ENCODE measurements at places on chromosomes 4 and X.
A peak's percentile ranks its signal among the peaks of the same experiment; 100 is the strongest.

DNA sequence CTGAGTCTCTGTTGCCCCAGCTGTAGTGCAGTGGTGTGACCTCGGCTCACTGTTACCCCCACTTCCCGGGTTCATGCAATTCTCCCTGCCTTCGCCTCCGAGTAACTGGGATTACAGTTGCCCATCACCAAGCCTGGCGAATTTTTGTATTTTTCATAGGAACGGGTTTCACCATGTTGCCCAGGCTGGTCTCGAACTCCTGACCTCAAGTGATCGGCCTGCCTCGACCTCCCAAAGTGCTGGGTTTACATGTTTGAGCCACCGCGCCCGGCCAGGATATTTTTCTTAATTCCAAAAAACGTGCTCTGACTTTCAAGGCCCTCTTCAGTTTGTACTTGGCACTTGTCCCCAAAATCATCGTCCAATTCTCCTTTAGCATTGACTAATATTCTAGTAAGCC is 129.2 kb upstream of the EPHA5 start:
- no peak for DNase-seq

GRCh38 chrX:119618439-119618838 is 12.2 kb upstream of the NKRF start:
- no peak for DNase-seq

- DNase-seq, result no peak
Observed at GRCh38 chr4:129352480-129352879, 256.5 kb downstream of the C4orf33 start.

DNA sequence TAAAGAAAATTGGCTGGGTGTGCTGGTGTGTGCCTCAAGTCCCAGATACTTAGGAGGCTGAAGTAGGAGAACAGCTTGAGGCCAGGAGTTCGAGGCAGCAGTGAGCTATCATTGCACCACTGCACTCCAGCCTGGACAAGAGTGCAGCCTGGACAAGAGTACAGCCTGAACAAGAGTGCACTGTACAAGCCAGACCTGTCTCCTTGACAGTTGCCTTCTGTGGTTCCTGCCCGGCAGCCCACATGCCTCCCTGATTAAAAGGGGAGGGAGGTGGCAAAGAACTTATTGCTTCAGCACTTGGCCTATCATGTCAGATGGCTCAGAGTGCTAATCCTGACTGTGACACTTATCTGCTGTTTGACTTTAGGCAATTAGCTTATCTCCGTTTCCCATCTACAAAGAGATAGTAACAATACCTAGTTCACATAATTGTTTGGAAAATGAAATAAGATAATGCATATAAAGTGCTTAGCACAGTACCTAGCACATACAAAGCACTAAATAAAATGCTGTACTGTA is 249.1 kb downstream of the DCLK2 start:
- DNase-seq, result no peak

DNA sequence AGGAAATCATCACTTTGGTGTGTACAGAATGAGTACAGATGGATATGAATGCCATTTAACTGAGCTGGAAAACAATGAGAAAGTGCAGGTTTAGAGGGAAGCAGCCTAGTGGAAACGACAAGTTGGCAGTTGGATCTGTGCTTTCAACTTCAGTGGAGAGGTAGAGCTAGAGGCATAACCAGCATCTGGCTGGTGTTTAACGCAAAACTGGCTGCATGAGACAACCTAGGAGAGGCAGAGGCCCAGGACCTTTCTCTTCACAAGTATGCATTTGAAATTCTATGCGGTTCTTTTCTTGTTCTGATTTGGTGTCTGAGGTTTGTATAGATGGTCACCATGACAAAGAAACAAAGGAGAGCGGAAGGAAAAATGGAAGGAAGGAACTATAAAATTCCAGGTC is 63.1 kb downstream of the ANXA5 start:
- no peak for DNase-seq

DNA sequence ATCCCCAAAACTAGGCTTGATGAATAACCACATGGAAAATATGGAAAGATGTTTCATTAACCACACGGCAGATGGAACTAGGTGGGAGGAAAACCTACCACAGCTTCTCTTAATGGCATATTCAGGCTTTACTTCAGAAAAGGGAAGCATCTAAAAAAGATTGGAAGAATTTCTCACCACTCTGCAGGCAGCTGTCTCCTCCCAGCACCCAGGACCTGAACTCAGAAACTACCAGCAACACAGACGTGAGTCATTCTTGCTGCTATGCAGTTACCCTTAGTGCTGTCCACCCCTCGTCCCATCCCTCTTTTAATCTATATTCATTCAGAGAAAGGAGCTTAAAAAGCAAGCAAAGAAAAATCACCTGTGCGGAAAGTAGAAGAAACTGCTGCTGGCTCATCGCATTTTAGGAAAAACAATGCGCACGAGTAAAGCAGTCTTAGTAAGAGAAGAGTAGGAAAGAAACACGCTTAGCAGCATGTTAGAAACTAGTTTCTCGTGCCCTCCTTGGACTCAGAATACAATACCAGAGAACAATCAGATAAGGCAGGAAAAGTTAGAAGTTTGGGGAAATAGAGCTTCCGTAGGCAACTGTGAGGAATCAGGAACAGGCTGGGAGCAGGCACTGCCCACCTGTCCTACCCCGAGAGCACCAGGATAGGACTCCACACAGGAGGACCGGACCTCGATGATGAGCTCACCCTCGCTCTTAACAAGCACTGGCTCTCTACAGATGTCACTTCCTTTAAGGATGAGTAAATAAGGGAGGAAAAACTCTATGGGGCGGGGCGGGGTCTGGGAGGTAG is 48.1 kb upstream of the ENPP6 start:
- DNase-seq, result peak; percentile 38

DNA sequence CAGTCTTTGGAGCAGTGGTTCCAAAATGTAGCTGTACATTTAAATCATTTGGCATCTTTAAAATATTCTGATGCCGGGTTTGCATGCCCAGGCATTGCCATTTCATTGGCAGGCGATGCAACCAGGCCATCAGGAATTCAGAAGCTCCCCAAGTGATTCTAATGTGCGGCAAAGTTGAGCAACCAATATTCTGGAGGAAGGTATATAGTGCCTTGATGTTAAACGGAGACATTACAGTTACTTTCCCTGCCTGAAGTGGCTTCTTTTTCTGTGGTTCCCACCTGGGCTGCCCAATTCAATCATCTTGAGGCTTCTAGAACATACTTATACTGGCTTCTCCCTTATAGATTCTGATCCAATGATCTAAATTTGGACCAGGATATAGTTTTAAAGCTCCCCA is 68.7 kb upstream of the PGM2 start:
- DNase-seq, result peak; percentile 7

- no peak for DNase-seq
Observed at GRCh38 chrX:19680580-19680979, 165.3 kb upstream of the MAP3K15 start.

DNA sequence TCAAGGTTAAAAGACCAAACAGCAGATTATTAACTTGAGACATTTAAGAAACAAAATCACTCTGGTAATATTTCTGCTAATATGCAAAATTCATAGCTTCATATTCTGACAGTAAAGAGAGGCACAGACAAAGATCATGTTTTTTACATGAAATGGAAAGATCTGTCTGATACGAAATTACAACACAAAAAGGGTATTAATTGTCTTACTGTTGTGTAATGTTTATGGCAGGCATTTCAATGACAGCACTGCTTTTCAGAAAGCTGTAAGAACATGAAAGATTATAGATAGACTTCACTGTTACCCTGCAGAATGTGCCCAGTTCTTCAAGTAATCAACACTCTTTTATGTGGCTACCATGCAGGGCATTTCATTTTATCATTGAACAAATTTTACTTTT is 15.4 kb downstream of the DCHS2 start:
- DNase-seq, result no peak

GRCh38 chr4:153684182-153684970 is at the start of gene TLR2:
Gene TLR2, plus strand, starts transcription at chr4:153684280. Its CDS starts 18,628 bp downstream, at chr4:153702908.
- DNase-seq, result peak; percentile 9

GRCh38 chr4:41134581-41134980 is 79.8 kb downstream of the APBB2 start:
- no peak for DNase-seq

GRCh38 chr4:154838155-154838554 is 57.1 kb downstream of the RBM46 start:
- no peak for DNase-seq

DNA sequence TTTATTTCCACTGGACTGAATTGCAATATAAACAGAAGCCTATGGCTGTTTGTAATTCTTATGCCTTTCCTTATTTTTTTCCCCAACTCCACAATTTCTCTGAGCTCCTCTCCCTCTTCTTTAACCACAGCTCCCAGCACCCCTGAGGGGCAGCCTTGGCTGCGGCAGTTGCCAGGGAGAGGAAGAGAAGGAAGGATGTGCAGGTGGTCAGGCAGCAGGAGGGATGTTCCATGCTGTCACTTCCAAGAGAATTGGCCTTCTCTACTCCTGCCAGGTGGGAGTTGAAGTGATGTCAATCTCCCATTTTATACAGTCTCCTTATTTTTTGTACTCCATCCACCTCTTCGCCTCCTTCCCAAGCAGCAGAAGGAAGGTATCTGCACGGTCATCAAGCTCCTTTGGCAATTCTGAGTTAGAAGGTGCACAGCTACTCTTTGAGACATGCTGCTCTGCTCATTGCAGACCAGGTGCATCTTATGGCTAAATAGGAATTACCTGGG is 343.3 kb upstream of the RPS6KA3 start:
- DNase-seq, result no peak

- no peak for DNase-seq
Observed at GRCh38 chr4:113170115-113170804, 120.8 kb downstream of the ANK2 start.

GRCh38 chr4:140096921-140097320 is 57.1 kb downstream of the MAML3 start:
- DNase-seq, result peak; percentile 66

GRCh38 chr4:30790123-30790522 is 70.0 kb downstream of the PCDH7 start:
- no peak for DNase-seq

DNA sequence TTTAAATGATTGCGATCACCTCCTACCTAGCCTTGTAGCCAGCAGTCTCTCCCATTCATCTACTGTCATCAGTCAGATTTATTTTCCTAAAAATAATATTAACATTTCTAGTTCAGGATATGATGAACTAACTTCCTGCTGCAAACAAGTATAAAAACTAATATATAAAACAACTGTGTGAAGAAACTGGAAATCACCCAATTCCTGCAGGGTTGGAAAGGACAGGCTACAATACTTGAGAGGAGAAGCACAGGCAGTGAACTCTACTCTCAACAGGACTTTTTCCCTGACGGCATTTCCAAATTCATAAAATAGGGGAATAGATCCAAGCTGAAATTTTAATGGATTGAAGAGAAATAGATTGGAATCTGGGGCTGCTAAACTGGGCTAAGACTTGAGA is 14.2 kb upstream of the BBS12 start:
- DNase-seq, result no peak

- no peak for DNase-seq
Observed at GRCh38 chrX:147522981-147523380, 388.7 kb upstream of the FMR1 start.

DNA sequence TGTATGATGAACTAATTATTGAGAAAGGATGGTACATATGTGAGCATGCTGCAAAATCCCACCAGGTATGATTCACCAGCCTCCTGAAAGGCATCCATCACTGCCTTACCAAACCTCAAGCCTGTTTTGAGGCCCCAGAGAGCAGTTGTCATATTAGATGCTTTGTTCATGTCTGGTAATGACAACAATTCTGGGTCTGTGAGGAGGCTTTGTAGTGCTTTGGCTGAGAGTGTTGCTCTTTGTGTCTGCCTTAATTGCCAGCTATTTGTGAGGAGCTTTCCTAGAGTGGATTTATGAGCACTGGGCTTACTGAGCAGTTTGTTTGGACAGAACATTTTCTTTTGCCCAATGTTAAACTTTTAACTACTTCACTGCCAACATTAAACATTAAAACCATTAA is 69.2 kb downstream of the HEPH start:
- no peak for DNase-seq

GRCh38 chr4:184977747-184978146 is 40.5 kb upstream of the HELT start:
- no peak for DNase-seq

DNA sequence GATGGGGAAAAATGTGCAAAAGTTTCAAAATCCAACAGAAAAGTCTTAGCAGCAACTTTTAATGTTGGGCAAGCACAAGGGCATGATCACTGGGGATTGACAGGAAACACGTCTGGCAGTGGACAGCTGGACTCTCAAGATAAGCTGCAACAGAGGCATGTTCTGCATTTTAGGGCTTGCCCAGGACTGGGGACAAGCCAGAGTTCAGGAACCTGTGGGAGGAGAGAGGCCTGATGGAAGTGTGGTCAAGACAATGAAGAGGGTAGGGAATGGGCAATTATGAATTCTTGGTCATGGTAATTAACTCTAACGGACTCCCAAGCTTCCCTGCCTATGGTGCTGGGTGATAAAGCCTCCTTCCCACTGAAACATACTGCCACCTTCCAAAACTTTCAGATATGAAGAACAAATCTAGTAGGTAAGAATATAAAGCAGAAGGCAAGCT is 48.4 kb downstream of the ANXA3 start:
- peak; percentile 55 for DNase-seq

DNA sequence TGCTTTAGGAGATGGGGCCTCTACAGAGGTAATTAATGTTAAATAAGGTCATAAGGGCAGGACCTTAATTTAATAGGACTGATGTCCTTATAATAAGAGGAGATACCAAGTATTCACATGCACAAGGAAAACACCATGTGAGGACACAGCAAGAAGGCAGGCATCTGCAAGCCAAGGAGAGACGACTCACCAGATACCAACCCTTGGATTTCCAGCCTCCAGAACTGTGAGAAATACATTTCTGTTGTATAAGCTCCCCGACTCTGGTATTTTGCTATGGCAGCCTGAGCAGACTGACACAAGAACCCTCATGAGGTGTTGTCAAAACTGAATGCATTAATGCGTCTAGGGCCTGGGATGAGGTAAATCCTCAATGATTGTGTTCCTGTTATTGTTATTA is 56.2 kb upstream of the MAPK10 start:
- DNase-seq, result no peak

GRCh38 chr4:97525236-97525635 is 618.0 kb downstream of the STPG2 start:
- peak; percentile 60 for DNase-seq

- DNase-seq, result no peak
Observed at GRCh38 chr4:81606166-81606565, 134.5 kb upstream of the RASGEF1B start.

DNA sequence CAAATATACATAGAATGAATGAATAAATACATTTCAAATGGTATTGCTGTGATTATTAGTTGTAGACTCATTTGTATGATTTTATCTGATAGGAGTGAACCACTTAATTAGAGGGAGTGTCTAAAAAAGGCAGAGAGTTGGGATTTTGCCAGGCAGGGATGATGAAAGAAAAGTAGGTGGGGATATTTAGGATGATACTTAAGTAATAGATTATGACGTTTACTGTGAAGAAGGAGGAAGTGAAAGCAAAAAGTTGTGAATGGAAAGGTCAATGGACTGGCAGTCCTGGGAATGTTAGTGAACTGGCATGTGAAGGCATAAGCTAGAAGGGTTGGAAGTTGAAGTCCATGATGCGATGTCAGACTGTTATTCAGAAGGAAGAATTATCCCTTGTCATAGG is 917.1 kb downstream of the RAPGEF2 start:
- DNase-seq, result no peak

- DNase-seq, result peak; percentile 76
Observed at GRCh38 chr4:68175562-68176155, 46.0 kb upstream of the TMPRSS11F start.
